Dermis lymphatic vessel endothelial cell (primary cell): ENCODE measurements at places on chromosomes 7 and 10. TPM values are rescaled to one million over a fixed set of nuclear protein-coding genes. Genes with fewer than 3 reads are reported as not detected.

ELAPOR2 gene
- total RNA-seq: 104 and 176 TPM in 2 replicates

PRPS1L1 gene
- not detected in 2 replicates for total RNA-seq

ANKRD61 gene
- under 0.01 and 0.09 TPM in 2 replicates for total RNA-seq

CCL26 gene
- total RNA-seq: not detected in 2 replicates

AOAH gene
- total RNA-seq: 0.22 and 0.52 TPM in 2 replicates

ACHE gene
- 2.2 and 5.1 TPM in 2 replicates for total RNA-seq

VAX1 gene
- total RNA-seq: not detected in 2 replicates

PAX2 gene
- total RNA-seq: not detected in 2 replicates

CAMK2B gene
- total RNA-seq: under 0.01 TPM in 1 of 2 replicates, not detected in the other

GPC2 gene
- total RNA-seq: 1.3 and 3.5 TPM in 2 replicates

SPDYE1 gene
- total RNA-seq: not detected in 2 replicates
